ENCODE measurements at places on chromosomes 6 and 20. TPM values are rescaled to one million over a fixed set of nuclear protein-coding genes. Genes with fewer than 3 reads are reported as not detected.

DNA sequence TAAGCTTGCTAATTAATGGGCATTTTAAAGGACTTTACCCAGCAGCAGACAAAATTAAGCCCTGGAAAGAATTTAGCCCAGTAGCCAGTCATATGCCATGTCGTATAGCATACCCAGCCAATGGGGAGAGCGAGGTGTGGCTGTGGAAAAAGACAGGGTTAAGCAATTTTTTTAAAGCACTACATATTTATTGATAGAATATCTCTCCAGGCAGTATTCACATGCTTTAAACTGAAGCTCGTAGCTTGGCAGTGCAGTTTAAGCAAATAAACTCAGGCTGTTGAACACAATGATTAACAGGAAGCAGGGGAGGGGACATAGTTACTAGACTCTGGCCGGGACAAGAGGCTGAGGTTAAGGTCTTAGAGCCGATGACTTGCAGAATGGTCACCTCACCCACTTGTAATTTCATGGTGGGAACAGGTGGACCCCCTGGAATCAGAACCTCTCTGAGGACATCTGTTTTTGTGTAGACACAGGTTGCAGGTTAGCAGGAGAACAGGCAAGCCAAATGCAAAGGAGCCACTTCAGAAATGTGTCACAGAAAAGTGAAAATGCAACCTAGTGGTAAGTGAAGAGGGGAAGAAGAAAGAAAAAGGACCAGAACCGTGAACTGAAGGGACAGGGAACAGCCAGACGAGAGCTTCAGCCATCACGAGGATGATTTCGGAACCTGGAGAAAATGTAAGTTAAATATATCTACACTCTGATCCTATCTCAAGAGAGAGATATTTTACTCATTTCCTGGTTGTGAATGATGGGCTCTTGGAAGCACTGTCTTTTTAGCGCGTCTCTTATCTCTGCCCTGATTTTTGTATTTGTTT is 7.2 kb downstream of the GCNT2 start:
- DNase-seq, result no peak

- DNase-seq, result no peak
These were observed 444.5 kb downstream of the PREX1 start for GRCh38 chr20:48383252-48383651.

Gene CST5
- not detected for total RNA-seq

GRCh38 chr20:62320581-62321354 is 18.0 kb downstream of the ADRM1 start:
- DNase-seq, result no peak
